GM23248 (cell line): ENCODE measurements at places on chromosomes 4 and X. TPM values are rescaled to one million over a fixed set of nuclear protein-coding genes. Genes with fewer than 3 reads are reported as not detected.
A peak's percentile ranks its signal among the peaks of the same experiment; 100 is the strongest.

Gene GLRB
- polyA plus RNA-seq: 7.6 and 8.5 TPM in 2 replicates

Gene C4orf17
- polyA plus RNA-seq: not detected in 2 replicates

Gene TMEM175
- polyA plus RNA-seq: 29.8 and 31.2 TPM in 2 replicates

Gene ADH1B
- 0.15 TPM in 1 of 2 replicates, not detected in the other for polyA plus RNA-seq

Gene WDR1
- 413 and 419 TPM in 2 replicates for polyA plus RNA-seq

Gene TMPRSS11B
- not detected in 2 replicates for polyA plus RNA-seq

Gene SERTM2
- not detected in 2 replicates for polyA plus RNA-seq

Gene ARHGAP24
- 21.9 and 24.1 TPM in 2 replicates for polyA plus RNA-seq

DNA sequence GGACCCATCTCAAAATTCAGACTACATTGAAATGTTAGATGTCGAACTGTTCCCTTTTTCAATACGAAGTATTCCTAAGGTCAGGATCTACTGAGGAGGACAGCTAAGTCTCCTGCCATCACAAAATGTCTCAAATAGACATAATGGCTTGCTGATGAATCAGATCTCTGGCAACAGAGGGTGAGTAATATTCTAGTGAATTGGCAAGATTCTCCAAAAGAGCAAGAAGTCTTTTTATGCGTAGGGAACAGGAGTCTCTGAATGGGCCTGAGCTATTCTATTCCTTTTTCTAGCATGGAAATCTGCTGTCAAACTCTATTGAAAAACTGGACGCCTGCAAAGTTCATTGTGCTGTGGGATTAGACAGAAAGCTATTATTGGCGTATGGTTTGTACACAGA is 145.4 kb downstream of the FNIP2 start:
- peak; percentile 95 for DNase-seq

- DNase-seq: peak; percentile 18
Observed at GRCh38 chr4:87502580-87503238, 26.5 kb downstream of the SPARCL1 start.

DNA sequence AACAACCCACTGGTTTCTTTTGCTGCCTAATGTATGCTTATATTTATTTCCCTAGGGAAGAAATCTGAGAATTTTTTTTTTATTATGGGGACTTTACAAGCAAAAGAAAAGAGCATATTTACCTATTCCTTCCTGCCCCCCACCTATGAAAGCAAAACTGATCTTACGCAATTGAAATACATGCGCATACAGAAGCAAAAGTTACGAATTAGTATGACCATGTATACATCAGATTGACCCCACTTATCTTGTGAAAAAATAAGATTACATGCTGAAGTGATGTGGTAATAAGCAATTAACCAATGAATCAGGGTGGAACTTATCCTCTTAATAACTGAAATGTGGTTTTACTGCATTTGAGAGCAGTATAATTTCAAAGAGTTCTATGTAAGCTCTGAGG is 151.0 kb downstream of the TENM3 start:
- no peak for DNase-seq

DNA sequence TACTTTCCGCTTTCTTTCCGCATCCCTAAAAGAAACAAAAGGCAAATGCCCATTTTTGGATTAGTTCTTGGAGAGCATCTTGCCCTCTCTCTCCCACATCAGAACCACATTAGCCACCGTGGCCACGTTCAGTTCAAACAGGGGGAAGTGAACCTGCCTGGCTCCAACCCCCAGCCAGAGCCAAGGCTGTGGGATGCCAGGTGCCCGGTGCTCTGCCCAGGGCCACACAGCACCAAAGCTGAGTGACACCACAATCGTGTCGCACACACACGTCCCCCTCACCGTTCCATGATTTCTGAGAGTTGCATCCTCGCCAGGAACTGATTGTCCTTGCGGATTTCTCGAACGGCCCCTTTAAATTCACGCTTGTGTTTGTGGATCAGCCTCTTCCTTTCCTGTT is 24.3 kb downstream of the NOP14 start:
- no peak for DNase-seq

GRCh38 chr4:10033191-10033881 is 12.0 kb upstream of the SLC2A9 start:
- DNase-seq: peak; percentile 91

DNA sequence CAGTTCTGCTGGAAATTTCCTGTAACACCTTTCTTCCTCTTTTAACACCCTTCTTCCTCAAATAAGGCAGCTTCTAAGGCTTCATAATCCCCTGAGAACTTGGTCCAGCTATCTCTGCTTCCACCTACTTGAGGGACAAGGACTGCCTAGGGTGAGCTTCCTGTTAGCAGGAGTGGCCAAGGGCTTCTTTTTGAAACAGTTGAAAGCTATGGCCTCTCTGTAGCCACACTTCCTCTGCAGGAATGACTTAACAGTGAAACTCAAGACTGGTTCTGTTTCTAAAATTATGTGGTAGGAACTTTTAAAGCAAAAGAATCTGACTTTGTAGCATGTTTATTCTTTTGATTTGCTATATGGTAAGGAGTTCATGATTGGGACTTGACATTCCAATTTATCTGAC is 108.5 kb upstream of the WDR1 start:
- no peak for DNase-seq

DNA sequence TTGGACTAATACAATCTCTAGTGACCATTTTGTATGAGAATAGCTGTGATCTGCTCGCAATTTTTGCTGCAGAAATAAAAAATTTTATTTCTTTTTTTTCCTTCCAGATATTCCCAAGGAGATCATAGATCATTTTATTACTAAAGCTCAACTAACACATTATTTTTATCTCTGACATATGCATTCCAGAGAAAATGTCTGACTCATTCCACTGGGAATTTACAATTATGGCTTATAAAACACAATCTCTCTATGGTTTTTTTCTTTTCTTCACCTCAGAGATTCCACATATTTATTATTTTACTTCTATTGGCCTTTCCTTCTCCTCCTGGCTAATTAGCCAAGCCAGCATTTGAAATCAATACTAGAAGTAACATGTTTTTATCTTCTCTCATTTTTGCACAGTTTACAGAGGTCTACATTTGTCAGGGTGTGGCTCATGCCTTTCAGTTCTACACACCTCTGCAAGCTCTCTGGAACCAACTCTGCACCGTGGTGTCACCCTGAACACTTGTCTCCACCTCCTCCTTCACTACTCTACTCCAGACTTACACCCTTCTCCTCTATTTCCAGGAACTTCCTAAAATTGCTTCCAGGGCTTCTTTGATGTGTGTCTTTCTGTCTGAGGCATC is 59.8 kb upstream of the GPM6A start:
- no peak for DNase-seq

DNA sequence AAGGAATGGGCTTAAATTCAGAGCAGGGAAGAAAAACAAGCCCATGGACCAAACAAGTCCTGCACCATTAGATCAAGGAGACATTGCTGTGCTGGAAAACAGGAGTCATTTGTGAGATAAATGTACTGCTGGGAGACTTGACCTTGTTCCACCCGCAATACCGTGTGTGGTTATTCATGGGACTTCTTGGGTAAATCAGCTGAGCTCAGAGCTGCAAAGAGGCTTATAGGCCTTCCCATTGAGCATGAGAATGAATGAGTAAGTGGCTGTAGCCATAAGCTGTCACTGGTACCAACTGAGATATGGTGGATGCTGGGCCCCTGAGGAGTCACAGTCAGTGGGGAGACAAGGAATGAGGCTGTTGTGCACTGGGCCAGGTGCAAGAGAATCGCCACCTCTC is 2.3 kb upstream of the CYTL1 start:
- DNase-seq: no peak

DNA sequence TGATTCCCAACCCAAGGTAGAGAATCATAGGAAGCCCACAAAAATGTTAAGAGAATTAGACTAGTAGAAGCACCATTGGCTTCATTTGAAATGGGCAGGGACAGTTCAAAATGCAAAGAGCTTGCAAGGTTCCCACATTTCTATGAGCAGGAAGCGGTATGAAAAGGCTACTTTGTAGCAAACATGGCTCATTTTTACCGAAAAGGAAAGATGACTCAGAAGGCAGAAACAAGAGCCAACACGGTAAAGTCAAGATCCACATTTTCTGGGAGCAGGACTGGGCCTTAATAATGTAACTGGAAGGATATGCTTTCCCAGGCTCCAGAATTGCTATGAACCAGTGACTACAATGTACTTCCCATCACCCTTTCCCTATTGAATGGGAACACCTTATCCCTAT is 89.5 kb downstream of the GLRA3 start:
- no peak for DNase-seq

DNA sequence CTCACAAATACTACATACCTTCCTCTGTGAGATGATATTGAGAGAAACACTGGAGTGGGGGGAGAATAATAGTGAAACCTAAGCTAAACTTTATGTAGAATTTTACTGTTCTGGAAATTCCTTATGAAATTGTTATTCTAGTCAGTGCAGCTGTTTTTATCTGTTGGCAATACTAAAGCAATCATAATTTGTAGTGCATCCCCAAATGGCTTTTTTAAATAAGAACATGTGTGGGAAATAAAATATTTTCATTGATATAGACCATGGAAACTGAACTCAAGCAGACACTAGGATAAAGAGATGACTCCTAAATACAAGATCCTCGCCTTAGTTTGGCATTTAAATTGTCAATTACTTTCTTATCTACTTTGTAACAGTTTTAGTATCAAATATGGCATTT is 51.1 kb downstream of the SEC24D start:
- no peak for DNase-seq

GRCh38 chr4:142222127-142222526 is 585.7 kb downstream of the IL15 start:
- peak; percentile 10 for DNase-seq

- DNase-seq: no peak
Observed at GRCh38 chrX:131066237-131066636, 8.1 kb downstream of the ARHGAP36 start.

- DNase-seq: peak; percentile 25
Observed at GRCh38 chr4:108590776-108591175, 29.6 kb upstream of the RPL34 start.

DNA sequence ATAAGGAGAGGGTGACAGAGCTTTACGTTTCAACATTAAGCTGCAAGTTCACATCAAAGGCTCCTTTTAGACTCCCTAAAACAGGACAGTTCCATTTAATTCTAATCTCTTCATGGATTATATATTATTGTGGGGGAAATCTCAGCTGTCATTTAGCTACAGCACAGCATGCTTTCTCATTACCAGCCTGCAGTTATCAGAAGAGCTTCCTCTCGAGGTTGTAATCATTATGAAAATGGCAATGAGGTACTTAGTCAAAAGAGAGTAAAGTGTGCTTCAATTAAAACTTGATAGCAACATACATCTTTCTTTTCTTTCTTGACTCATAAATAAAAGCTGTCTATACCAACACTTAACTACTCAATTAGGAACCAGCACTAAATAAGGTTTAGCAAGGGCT is 896.8 kb downstream of the ADGRL3 start:
- no peak for DNase-seq

DNA sequence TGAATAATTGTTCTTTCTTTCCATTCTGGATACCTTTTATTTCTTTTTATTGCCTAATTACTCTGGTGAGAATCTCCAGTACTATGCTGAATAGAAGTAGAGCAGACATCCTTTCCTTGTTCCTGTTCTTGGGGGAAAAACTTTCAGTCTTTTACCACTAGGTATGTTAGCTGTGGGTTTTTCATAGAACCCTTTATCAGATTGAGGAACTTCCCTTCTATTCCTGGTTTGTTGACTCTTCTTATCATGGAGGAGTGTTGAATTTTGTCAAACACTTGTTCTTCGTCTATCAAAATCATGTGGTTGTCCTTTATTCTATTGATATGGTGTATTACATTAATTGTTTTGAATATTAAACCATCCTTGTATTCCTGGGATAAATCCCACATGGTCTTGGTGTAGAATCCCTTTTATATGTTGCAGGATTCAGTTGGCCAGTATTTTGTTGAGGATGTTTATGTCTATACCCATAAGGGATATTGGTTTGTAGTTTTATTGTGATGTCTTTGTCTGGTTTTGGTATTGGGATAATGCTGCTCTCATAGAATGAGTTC is 23.6 kb downstream of the SH3BP2 start:
- no peak for DNase-seq

DNA sequence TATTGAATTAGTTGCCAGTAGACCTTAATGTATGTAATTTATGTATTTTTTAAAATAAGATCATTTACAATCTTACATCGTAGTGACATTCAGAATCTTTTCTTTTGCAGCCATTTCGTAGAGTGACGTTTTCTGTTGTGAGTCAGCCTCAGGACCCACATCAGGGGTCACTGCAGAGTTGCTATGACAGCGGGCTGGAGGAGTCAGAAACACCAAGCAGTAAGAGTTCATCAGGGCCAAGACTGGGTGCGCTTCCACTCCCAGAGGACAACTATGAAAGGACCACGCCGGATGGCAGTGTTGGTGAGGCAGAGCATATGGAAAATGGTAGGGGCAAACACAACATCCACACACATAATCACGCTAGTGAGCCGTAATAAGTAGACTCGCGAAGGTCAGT is 199.9 kb downstream of the PCDH7 start:
- no peak for DNase-seq

GRCh38 chrX:13652850-13653693 is at the start of gene TCEANC:
Gene TCEANC (plus strand): TSS chrX:13653141. CDS start chrX:13662509, 9,368 bp downstream.
- peak; percentile 97 for DNase-seq

DNA sequence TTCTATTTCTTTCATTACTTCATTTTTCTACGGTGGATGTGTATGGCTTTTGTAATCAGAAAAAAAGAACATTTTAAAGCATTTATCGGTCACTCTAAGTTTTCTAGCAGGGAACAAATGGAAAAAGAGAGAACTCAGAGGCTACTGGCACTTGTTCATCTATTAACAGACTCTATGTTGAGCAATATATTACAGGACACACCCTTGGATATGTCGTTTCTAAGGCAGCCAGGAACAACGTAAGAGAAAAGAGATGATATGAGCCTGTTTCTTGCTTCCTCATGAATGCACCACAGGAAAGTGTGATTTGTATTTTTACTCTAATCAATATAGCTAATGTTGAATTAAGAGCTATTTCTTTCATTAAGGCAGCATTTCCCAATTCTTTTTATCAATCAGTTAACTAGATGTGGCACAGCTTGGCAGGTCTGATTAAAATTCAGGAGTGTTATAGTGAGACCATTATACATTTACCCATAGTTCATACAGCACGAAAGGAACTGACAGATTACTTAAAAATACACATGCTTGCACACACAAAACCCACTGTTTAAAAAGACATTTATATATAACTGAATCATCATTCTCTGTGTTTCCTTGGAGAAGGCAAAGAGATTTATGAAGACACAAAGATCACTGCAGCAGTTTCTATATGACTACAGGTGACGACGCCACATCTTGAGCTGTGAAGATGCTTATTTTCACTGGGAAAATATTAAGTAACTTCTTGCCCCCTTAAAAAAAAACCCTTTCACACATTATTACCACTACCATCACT is 13.0 kb downstream of the RAB9B start:
- peak; percentile 64 for DNase-seq

DNA sequence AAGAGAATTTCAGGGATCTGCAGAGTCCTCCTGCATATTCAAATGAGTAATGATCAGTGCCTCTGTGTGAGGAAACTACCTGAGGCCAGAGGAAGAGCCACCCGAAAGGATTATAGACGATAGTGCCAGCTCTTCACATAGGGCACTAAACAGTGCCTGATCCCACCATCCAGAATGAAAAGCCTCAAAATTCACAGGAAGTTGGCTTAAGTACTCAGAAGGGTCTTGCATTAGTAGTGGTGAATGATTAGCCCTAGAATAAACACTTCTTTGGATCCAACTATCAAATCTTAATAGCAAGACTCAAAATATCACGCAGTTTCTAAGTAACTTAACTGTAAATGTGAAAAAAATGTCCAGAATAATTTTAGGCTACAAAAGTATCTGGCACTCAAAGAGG is 324.4 kb downstream of the ZNF674 start:
- no peak for DNase-seq
